ENCODE measurements at places on chromosomes 7 and 10.

DNA sequence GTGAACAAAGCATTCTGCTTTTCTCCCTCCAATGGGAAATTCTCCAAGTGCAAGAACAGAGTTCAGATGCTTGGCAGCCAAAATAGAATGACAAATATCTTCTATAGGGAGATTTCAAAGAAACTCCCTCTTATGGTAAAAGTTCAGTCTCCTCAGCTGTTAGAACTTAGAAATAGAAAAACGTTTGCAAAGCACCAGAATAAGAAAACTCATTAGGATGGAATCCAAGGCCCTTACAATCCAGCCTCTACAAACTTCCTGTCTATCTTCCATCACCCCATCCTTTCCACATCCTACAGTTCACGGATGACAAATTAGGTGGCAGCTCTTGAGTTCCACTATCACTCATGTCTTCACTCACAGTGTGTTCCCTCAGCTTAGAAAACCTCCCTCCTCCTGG is 25.7 kb downstream of the FAM13C start:
- DNase-seq = no peak

DNA sequence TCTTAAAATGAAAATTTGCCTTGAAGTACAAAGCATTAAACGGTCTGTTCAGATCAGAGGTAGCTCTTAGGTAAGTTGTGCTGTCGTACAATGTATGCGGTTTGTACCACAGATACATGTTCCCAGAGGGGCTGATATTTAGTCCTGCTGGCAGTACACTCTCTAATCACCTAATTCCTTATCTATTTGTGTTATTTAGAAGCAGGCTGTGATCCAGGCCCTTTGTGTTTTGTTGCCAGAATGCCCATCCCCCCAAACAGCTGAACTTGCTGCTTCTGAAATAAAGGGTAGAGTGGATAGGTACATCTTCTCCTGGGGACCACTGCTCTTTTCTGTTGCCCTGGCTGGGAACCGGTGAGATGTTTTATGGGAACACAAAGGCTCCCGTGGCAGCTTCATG is 84.5 kb downstream of the SND1 start:
- DNase-seq = no peak

- no peak for DNase-seq
Measured at GRCh38 chr7:142513178-142513955, 235.9 kb upstream of the PRSS1 start.

GRCh38 chr10:118518095-118518494 is 77.4 kb downstream of the PRLHR start:
- no peak for DNase-seq

GRCh38 chr7:156765901-156766656 is 125.5 kb downstream of the RNF32 start:
- no peak for DNase-seq

Measured in HEK293T (cell line).